Retina (tissue), 1 donor: ENCODE measurements at places on chromosomes 11 and 22.
A peak's percentile ranks its signal among the peaks of the same experiment; 100 is the strongest.

DNA sequence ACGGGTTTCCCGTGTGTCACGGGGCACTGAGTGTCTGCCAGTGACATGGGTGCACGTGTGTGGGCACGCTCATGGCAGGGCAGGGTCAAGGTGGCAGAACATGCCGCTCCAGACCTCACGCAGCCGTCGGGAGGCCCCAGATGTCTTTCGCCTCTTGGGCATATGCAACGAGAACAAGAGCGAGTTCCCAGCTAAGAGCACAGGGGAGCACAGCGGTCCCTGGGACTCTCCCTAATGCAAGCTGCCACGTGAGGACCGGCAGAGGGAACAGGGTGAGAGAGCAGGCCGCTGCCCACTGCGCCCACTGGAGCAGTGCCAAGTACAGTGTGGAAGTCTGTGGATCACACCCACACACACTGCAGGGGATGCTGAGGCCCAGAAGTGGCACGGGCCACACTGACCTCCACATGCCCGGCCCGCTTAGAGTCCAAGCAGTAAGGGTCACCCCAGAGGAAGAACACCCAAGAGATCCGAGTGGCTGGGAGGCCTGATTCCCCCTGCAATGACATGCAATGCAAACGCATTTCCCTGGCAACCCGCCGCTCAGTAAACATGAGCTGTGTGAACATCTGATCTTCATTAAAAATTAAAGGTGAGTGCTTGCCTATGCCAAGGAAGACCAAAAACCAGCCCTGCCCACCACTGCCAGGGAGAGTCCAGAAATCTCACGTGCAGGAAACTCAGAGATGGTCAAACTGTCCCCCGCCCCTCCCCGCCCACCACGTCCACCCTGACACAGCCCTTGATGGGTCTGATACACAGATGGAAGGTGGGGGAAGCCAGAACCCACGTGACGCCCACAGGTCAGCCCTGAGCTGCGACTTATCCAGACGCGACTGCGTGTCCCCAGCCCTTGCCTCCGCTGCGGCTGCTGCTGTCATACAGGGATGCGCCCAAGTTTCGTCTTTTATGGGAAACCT lies 11.7 kb downstream of the CERK start:
- DNase-seq, result peak; percentile 61

DNA sequence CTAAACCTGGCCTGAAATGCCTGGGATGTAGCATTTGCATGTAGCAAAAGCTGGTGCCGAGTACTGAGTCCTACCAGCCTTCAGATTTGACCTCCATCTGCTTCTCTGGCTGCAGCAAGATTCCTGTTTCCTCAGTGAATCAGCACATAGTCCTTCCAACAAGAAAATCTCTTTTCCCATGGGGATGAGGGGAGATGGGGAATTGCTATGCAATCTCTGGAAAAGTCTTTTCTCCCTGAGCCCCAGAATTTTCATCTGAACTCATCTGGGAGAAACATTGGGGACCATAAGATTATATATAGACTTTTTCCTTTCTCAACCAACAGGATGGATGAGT lies 32.0 kb upstream of the YWHAH start:
- no peak for DNase-seq

GRCh38 chr11:91761406-91762025 lies 463.1 kb upstream of the FAT3 start:
- no peak for DNase-seq

DNA sequence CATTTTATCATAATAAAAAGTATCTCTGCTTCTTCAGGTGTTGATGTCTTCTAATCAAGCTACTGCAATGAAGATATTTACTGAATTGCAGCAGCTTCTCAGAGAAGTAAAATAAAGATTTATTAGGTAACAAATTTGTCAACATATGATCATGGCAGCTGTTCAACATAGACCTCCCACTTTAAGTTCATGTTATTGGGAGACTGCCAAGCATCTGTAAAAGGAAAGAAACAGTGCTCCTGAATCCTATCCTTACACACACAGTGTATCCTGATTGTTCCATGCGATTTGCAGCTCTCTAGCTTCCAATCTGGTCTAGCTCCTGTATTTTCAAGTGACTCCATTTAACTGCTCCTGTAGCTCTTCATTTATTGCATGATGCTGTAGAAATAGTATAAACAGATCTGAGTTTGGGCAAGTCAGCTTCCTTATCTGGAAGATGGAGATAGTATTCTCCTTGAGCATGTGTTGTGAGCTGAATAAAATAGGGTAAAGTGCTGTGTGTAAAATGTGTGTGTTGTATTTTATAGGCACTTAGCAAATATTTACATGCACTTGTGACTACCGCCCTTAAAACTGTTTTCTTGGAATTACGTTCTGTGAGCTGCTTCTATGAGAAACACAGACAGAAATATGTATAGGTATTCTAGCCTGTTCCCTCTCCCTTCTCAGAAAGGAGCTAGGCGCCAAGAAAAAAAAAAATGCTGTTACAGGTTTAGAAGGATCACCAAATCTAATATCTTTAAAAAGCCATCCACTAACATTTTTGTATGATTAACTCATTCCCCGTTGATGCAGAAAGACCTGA lies 290.6 kb downstream of the JRKL start:
- no peak for DNase-seq

DNA sequence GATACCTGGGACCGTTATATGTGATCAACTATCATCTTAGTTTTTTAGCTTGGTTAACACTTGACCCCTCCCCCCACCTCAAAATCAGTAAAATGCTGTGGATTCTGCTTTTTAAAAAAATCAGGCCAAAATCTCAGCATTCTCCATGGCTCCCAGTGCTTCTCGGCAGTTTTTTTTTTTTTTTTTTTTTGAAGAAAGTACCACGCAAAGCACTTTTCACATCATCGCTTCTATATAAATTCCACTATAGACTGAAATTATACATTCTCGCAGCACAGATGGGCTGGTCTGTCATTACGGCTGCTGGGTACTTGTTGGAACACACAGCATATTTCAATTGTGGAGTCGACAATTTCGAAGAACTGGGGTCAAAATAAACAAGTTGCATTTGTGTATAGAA lies 67.7 kb upstream of the PPARA start:
- DNase-seq, result no peak

DNA sequence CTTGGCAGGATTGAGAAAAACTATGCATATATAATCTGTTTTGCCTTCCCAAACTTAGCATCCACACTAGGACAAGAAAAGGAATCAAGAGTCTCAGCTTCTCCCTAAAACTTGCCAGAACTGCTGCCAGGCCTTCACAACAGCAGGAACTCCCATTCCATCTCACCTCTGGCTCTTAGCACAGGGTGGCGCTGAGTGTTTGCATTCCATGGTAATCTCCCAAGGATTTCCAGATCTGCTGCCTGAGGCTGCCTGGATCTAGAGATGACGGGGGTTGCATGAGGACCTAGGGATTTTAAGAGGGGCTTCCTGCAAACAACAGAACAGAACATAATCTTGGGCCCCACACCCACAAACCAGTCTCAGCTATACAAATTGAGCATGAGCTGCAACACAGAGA lies 87.1 kb upstream of the OPCML start:
- DNase-seq, result no peak

GRCh38 chr11:2742611-2743426 lies 43.0 kb upstream of the KCNQ1OT1 start:
- peak; percentile 57 for DNase-seq

GRCh38 chr11:119339589-119340334 lies 921 bp downstream of the C1QTNF5 start:
- peak; percentile 79 for DNase-seq

- DNase-seq, result peak; percentile 38
Observed at GRCh38 chr11:113724778-113725177, 18.7 kb upstream of the TMPRSS5 start.

DNA sequence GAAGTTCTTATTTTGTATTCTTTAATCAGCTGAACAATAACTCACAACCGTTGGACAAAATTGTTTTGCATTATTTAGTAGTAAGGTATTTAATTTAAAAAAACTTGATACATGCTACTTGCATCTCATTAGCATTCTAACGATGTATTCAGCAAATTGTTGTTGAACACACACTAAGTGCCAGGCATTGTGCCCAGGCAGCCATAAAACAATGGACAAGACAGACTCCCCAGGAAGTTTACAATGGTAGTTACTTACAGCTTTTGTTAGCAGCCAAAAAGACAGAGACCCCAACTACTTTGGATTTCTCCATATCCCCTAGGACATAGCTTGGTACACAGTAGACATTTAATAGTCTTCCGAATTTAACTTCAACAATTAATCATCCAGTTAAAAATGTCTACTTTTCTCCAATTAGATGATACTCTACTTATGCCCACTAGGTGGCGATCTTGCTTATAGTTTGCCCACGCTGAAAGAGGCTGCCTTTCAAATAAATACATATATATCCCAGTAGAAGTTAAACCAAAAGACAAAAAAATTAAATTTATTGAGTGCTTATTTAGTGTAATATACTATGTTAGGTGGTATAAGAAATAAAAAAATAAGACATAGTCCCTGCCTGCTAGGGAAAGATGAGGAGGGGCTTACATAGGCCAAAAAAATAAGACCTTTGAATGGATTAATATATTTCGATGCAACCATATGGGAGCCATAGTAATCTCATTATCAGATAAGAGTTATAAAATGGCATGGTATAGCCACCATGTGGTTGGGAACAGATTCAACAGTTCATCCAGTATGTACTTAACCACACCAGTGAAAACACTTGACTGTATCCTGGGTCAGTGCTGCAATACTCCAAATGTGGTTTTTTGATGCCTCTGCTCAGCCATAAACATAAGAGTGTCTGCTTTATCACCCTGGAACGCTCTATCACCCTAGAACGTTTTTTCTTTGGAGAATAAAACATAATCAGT lies 2.0 kb upstream of the FJX1 start:
- DNase-seq, result peak; percentile 58

GRCh38 chr11:19770277-19770676 lies 57.6 kb downstream of the NAV2 start:
- no peak for DNase-seq

DNA sequence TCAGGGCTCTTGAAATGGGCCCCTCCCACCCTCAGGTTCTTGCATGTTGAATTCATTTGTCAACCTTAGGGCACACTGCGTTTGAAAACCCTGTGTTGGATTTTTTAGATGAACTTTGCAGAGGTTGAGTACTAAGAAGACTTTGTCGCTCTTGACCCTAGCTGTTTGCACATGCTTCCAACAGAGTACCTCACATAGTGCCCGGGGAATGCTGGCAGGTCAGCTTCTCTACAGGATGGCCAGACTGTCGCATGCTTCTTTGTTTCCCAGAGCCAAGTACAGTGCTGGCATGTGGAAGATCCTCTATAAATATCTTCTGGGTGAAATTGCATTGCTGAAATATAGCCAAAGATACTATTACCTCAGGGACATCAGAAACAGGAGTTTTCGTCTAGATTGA lies 59.9 kb downstream of the FAT3 start:
- no peak for DNase-seq

DNA sequence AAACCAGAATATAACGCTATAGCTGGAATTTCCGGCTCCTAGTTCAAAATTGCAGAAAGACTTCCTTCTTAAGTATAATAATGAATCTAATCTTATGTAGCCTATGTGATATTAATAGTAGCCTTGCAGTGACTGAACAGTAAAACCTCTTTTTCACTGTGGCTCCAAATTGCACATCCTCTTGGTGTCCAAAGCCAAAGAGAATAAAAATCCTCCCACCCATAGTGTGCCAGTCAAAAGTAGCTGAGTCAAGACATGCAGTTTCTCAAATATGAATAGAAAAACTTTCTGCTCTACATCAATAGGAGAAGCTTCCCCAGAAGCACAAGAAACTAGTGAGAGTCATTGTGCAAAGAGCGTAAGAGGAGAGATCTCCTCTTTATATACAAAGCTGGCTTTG lies 76.0 kb upstream of the PICALM start:
- no peak for DNase-seq

DNA sequence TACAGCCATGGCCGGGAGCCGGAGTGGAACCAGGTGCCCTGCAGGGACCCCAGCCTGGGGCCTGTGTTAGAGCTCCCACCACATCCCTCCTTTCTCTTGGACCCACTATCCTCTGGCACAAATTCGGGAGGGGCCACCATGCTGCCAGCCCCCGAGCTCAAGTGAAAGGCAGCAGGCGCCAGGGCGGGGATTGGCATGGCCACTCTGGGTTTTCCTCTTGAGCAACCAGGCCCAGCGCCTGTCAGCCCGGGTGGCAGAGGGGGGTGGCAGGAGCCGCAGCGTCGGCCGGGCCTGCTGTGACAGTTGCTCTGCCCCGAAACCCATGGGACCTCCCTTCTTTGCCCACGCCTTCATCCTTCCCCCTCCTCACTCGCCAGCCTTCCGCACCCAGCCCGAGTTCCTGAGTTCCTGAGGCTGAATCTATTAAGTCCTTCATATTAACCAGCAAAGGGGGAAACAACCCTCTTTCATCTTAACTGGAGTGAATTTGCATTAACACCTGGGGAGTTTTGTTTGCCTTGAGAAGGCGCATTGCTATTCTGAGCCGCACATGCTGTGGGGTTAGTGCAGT lies 16.8 kb upstream of the CABP7 start:
- peak; percentile 50 for DNase-seq

DNA sequence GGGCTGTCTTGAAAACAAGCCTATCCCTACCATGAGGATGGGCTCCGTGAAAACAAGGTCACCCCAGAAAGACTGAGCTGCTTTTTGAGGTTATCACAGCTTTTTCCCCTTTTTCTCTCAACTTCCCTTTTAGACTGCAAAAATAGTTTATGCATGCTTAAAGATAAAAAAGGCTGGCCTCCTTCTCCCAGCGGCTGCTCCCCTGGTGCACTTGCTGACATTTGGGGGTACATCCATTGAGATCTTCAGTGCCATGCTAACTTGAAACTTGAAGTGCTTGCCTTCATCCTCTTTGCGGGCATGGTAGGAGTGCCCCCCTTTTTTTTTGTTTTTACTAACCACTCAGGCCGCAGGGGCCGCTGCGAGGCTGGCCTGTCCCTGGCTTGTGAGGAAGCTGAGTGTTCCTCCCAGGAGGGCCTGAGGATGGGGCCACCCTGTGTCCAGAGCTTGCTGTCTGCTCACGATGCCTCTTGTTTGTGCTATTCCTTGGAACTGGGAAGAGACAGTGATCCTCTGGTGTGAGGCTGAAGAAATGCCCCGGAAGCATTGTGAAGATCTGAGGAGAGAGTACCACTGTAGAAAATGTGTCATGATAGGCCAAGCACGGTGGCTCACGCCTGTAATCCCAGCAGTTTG lies 2.2 kb downstream of the TANGO2 start:
- no peak for DNase-seq

- DNase-seq, result peak; percentile 72
Observed at GRCh38 chr11:105718641-105719040, 108.8 kb downstream of the GRIA4 start.

GRCh38 chr11:8168485-8169257 lies at the start of gene RIC3:
RIC3 (minus strand) TSS chr11:8169025; CDS start chr11:8168989, 36 bp downstream.
- peak; percentile 81 for DNase-seq

- no peak for DNase-seq
Observed at GRCh38 chr11:126403022-126403581, 47.6 kb downstream of the ST3GAL4 start.

GRCh38 chr11:13193613-13194012 lies 84.0 kb upstream of the BMAL1 start:
- DNase-seq, result no peak
